ENCODE measurements at places on chromosomes 4 and X. TPM values are rescaled to one million over a fixed set of nuclear protein-coding genes. Genes with fewer than 3 reads are reported as not detected.

The IDUA gene
- 1.3 TPM for polyA plus RNA-seq

The IGSF1 gene
- polyA plus RNA-seq, result 12.8 TPM

The CTSO gene
- 0.44 TPM for polyA plus RNA-seq

The MAOA gene
- polyA plus RNA-seq, result 1.7 TPM

The HSD17B13 gene
- polyA plus RNA-seq, result 0.15 TPM

The COL25A1 gene
- polyA plus RNA-seq, result 3.9 TPM

The CAPN6 gene
- polyA plus RNA-seq, result 4.5 TPM

The PPBP gene
- polyA plus RNA-seq, result not detected

The CXXC4 gene
- polyA plus RNA-seq, result 4.3 TPM

The PF4V1 gene
- not detected for polyA plus RNA-seq

The SRPX2 gene
- polyA plus RNA-seq, result not detected

The PPP4R3C gene
- not detected for polyA plus RNA-seq

The GAB3 gene
- 0.89 TPM for polyA plus RNA-seq

The ARHGEF38 gene
- polyA plus RNA-seq, result 0.58 TPM

The NLRP2B gene
- not detected for polyA plus RNA-seq

The ADGRL3 gene
- 9.7 TPM for polyA plus RNA-seq

The RHOH gene
- polyA plus RNA-seq, result 1.8 TPM

The ANAPC10 gene
- polyA plus RNA-seq, result 58.3 TPM

The TCEAL6 gene
- 1.2 TPM for polyA plus RNA-seq

The FGF13 gene
- polyA plus RNA-seq, result 21.5 TPM

The F8A2 gene
- not detected for polyA plus RNA-seq

The PTPN13 gene
- 12.6 TPM for polyA plus RNA-seq

The TCEAL2 gene
- polyA plus RNA-seq, result 46.6 TPM

The XK gene
- 0.28 TPM for polyA plus RNA-seq

The INTU gene
- polyA plus RNA-seq, result 10.3 TPM

The ING2 gene
- 34.2 TPM for polyA plus RNA-seq

The FAM47E gene
- 2.3 TPM for polyA plus RNA-seq

The HMX1 gene
- 0.23 TPM for polyA plus RNA-seq

The DDIT4L gene
- polyA plus RNA-seq, result 3.4 TPM

The FAM184B gene
- 0.19 TPM for polyA plus RNA-seq

The NOX1 gene
- polyA plus RNA-seq, result 0.23 TPM

The GUCY1B1 gene
- polyA plus RNA-seq, result 2.3 TPM

The RS1 gene
- polyA plus RNA-seq, result not detected

The NAA11 gene
- not detected for polyA plus RNA-seq

The CCKAR gene
- not detected for polyA plus RNA-seq

The PDCL2 gene
- 2.1 TPM for polyA plus RNA-seq

The PTCHD1 gene
- 1.9 TPM for polyA plus RNA-seq

The MAGEB10 gene
- polyA plus RNA-seq, result not detected

The RBM46 gene
- 33.4 TPM for polyA plus RNA-seq

The FGG gene
- polyA plus RNA-seq, result not detected

The TMSB15A gene
- 247 TPM for polyA plus RNA-seq

The TMEM271 gene
- polyA plus RNA-seq, result 0.11 TPM

The GAGE13 gene
- not detected for polyA plus RNA-seq

The MUC7 gene
- not detected for polyA plus RNA-seq

The DKK2 gene
- 0.05 TPM for polyA plus RNA-seq

The LNX1 gene
- polyA plus RNA-seq, result 6.4 TPM

The CENPVL1 gene
- polyA plus RNA-seq, result 2.9 TPM

The DNASE1L1 gene
- 3.3 TPM for polyA plus RNA-seq

The RPL9 gene
- 3,152 TPM for polyA plus RNA-seq

The KCNIP4 gene
- 0.42 TPM for polyA plus RNA-seq

The GLRA3 gene
- 0.19 TPM for polyA plus RNA-seq

The SLC38A5 gene
- 20.7 TPM for polyA plus RNA-seq

The FABP2 gene
- not detected for polyA plus RNA-seq

The IL2 gene
- not detected for polyA plus RNA-seq

The PNMA3 gene
- 3.4 TPM for polyA plus RNA-seq
